NCI-H2107 (cell line): ENCODE measurements at places on chromosomes 5 and 9.

DNA sequence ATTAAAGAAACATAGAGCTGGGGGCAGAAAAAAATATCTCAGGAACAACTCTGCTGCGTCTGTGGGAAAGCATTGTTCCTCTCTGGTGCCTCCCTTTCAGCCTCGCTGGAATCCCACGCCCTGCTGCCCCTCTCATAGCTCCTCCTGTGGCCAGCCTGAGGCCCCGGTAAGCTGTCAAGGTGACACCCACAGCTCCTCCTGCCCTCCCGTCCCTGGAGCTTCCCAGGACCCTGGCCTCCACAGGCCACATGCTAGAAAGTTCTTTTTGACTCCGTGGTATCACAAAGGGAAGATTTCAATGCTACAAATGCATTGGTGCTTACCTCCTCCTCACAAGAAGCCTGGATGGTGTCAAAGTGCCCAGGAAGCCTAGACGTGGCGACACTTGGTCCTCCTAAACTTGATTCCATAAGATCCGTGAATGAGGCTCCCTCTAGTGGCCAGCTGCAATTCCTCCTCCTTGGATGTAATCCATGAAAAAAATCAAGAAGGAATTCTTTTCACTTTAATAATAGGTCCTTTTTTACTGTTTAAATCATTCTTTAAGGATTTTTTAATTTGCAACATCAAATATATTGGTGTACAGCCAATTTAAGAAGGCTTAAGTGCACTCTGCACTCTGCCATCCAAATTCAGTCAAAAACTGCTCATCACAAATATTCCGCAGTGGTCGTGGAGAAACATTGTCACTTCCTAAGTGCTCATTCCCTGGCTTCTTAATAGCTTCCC lies 104.9 kb downstream of the CFAP90 start:
- peak; percentile 68 for DNase-seq

GRCh38 chr9:107983762-107984161 lies 494.2 kb upstream of the KLF4 start:
- DNase-seq: no peak

GRCh38 chr5:84381502-84382362 lies 2.9 kb downstream of the EDIL3 start:
- DNase-seq: no peak

GRCh38 chr9:22813529-22813928 lies 366.9 kb downstream of the DMRTA1 start:
- DNase-seq: no peak

GRCh38 chr5:124514956-124515355 lies 231.5 kb downstream of the ZNF608 start:
- DNase-seq: no peak

GRCh38 chr5:149550594-149551226 lies 529 bp downstream of the CSNK1A1 start:
- no peak for DNase-seq

- DNase-seq: no peak
Observed at GRCh38 chr9:3962971-3963642, 336.8 kb downstream of the GLIS3 start.

- no peak for DNase-seq
Observed at GRCh38 chr5:58455480-58455879, 4.4 kb downstream of the PLK2 start.

DNA sequence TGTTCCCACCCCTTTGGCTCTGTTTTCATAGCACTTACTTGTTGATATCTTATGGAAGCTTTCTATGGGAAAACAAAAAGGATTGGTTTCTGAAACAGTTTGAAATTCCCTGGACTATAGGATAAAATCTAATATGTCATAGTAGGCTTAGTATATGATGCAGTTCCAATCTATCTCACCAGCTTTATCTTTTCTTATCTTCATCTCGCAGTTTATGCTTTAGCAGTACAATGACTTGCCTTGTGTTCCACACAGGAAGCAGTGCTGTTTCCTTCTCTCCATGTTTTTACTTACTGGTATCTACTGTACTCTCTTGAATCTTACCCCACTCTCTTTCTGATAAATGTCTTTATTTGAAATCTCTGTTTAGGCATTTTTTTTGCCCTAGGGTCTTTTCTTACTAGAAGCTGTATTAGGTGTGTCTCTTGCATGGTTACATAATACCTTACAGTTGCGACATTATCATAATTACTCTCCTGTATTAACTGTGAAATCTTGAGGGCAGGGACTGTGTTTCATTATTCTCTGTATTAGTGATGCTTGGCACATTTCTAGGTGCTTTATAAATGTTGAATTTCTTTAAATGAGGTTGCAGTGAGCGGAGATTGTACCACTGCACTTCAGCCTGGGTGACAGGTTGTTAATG lies 76.3 kb downstream of the FOCAD start:
- DNase-seq: no peak

- no peak for DNase-seq
Observed at GRCh38 chr5:43281840-43282658, 31.2 kb downstream of the HMGCS1 start.

DNA sequence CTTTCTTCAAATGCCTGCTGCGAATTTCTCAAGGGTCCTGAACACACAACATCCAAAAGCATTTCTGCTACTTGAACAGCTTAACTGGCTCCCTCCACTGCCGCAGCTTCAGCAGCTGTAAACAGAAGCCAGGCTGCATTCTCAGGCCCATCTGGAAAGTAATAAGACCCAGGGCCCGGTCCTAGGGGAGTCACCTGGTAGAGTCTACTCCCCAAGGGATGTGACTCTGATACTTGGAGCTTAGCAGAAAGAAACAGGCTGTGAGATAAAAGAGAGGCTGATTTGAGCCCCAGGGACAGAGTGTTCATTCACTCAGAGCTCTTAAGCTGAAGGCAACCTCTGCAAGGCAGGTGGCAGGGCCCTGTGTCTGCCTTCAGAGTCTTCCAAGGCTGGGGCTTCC lies 356.8 kb downstream of the SPOCK1 start:
- DNase-seq: no peak

DNA sequence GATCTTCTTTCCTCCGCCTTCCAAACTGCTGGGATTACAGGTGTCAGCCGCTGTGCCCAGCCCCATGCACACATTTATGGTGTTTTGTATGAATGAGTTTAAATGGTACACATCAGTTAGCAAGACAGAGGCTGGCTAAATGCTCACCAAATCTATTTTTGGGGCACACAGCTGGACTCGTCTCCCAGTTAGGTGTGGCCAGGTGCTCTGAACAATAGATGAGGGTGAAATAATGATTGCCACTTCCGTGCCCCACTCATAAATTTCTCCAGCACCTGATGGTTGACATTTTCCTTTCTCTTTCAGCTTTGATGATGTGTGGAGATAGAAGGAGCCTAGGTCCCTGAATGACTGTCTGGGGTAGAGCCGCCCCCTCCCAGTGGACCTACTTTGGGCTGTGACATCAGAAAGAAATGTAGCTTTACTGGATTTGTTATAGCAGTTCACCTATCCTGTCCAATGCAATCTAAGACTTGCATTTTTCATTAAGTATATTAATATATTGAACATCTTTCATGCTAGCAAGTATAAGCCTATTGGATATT lies 8.6 kb upstream of the RAPGEF1 start:
- DNase-seq: no peak

GRCh38 chr9:72257814-72258213 lies 107.2 kb downstream of the ZFAND5 start:
- DNase-seq: no peak

- no peak for DNase-seq
Observed at GRCh38 chr5:51665251-51665593, 282.0 kb downstream of the ISL1 start.
